Osteoblast (primary cell): ENCODE measurements at places on chromosomes 2 and 18.

DNA sequence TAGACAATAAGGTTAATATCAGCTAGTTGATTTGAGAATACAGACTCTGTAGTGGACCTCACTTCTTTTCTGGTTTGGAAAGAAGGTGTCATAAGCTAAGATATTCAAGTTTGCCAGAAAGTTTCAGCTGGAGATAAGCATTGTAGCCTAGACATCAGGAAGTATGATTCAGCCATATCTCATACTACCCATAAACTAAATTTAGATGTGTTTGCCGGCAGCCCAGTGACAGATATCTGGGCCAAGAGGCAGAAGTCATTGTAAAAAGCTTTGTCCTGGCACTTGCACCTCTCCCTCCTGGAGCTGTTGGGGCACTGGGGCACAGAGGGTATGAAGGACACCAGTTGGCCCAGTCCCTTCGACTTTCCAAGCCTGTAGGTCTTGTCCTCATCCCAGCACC lies 128.0 kb downstream of the EPHA4 start:
- no peak for DNase-seq

- no peak for DNase-seq
These were observed 5.7 kb downstream of the DSEL start for GRCh38 chr18:67510831-67511230.

DNA sequence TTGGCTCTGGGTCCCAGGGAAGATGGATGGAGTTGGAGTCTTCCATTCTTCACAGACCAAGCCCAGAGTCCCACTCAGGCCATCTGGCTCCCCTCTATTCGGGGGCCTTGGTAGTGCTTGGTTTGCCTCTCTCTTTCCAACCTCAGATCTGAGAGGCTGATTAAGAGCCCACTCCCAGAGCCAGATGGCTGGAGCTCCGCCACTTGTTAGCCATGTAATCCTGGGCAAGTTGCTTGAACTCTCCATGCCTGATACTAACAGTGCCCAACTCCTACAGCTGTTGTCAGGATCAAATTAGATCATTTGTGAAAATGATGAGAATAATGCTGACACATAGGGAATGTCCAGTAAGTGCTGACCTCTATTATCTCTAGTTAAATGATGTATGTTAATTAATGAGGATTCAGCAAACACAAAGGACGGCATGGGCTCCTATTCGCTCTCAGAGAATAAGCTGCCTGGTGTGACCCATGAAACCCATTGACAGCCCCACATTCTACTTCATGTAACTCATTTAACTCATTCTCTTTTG lies 46.6 kb upstream of the SLC14A1 start:
- DNase-seq, result no peak

DNA sequence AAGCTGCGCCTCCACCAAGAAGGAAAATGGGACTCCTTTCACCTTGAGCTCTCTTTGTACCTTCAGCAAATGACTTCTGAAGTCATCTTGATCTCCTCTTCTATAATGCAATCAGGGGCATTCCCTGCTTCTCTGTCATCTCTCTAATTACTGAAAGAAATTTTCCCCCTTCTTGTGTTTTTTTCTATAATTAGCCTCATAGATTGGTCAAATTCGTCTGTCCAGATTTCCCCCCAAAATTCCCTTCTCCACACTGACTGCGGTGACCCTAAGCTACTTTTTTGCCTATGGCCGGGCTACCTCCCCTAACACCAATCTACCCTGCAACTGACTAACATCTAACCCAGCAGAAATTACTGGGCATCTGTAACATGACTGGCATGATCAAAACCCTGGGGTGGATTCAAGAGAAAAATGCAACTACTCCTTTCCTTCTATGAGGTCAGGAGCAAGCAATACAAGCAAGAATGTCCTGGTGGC lies 168.6 kb downstream of the BCL2 start:
- DNase-seq, result peak; percentile 70

- no peak for DNase-seq
These were observed 115.1 kb upstream of the NCK2 start for GRCh38 chr2:105629634-105630033.
